ENCODE measurements at places on chromosomes 11 and 22.

DNA sequence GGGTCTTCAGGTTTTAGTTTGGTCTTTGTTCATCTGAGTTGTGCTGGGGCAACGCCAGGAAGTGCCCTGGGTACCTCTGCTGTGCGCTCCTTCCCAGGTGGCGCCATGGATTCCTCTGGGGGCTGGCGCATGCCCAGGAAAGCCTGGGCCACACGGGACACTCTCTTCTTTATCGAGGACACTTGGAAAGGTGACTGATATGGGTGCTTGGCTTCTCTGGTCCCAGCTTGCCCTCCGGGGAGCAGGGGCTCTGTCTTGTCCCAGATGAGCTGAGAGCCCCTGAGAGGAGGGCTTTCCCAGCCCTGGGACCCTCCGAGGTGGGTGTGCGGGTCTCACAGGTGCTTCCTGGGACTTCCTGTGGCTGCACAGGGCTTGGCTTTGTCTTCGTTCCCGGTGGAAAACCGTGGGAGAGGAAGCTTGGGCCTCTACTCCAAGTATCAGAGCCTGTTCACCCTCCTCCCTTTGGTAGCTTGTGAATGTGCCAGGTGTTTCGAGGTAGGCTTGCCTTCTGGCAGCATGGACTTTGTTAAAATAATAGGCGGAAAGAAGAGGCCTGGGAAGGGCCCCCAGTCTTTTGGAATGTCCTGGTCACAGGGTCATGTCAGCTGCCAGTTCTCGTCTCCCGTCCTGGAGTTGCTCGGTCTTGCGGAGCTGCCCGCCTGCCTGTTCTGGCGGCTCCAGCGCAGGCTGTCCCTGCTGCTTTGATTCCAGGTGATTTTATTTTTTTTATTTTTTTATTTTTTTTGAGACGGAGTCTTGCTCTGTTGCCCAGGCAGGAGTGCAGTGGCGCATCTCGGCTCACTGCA lies 10.1 kb upstream of the NEAT1 start:
- no peak for DNase-seq

- DNase-seq = no peak
Observed at GRCh38 chr22:20602609-20603164, 95.3 kb downstream of the MED15 start.

DNA sequence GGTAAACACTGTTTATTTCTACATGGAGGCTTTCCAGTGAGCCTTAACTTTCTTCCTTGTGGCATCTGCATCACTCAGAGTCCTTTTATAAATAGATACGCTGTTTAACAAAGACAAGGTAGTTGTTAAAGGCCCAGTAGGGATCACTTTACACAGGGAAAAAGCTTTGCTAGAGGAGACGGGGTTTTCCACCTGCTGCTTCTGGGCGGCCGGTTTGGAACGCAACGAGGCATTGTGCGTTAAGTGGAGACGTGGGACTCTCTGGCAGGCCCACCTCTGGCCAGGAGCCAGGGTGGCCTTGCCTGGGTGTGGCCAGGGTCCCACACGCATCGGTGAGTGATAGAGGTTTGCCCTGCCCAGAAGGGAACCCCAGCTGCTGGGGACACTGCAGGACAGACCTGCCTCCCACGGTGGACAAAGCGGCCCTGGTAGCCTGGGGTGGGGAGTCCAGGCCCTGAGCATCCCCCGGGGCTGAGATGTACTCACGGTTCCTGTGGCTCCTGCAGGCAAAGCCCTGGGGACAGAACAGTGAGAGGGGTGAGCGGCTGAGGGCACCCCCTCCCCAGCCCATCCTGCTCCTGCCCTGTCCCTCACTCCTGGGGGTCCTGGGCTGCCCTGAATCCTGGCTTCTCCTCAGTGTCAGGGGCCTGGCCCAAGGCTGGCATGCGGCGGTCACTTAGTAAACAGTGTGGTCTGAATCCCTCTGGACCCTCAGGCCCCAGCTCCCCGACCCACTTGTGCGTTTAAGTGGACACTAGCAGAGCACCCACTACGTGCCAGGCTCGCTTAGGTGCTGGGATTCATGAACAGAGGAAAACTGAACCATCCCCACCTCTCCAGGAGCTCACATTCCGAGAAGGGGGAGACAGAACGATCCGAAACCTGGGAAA lies 4.2 kb downstream of the IL17REL start:
- DNase-seq = peak; percentile 32

DNA sequence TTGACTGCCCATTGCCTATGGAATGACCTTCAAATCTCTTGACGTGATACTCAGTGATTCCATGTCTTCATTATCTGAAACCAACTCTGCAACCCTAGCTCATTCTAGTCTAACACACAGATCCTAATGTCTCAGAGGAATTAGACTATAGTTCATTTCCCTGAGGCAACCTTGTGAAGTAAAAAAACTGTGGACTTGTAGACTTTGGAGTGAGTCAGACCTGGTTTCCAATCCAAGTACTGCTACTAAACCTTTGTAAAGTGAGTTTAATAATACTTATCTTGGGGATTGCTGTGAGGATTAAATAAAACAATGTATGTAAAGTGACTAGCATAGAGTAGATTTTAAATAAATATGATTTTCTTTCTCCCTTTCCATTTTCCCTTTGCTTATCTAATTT lies 226.1 kb downstream of the BLID start:
- no peak for DNase-seq

DNA sequence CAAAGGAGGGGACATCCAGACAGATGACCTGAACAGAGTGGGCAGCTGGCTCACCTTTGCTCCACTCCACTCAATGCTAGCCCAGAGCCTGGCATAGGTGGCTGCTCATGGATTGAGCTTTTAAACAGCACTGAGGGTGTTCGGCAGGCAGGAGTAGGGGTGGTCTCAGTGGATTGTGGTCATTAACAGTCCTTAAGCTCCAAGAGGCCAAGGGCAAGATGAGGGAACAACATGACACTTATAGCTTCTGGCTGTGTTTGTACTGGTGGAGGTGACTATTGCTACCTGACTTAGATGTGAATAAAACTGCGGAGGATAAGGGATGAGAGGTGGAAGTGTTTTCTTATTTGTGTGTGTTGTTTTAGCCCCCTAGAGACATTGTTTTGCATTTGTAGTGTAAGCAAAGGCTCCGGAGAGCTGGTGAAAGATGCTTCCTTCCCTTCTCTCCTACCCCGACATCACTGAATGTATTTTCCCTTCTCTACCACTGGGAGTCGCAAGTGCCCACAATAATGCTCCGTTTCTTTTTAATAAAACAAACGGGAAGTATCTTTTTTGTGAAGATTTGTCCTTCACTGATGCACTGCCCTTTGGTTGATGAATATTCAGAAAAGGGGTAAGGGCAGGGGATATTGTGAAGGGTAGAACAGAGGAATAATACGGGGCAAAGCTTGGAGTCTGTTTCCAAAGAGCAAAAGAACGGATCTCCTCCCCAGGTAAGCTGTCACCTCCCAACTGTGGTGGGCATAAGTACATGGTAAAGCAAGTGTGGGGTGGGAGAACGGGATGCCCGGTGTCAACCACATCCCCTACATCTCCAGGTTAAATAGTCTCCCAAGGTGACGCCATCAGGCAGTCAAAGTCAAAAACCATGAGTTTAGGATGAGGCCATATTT lies 27.5 kb upstream of the MTNR1B start:
- DNase-seq = no peak

- DNase-seq = no peak
Observed at GRCh38 chr11:20980736-20981135, 311.4 kb downstream of the NELL1 start.

- DNase-seq = peak; percentile 44
Observed at GRCh38 chr11:119567688-119568582, 145.0 kb upstream of the THY1 start.

DNA sequence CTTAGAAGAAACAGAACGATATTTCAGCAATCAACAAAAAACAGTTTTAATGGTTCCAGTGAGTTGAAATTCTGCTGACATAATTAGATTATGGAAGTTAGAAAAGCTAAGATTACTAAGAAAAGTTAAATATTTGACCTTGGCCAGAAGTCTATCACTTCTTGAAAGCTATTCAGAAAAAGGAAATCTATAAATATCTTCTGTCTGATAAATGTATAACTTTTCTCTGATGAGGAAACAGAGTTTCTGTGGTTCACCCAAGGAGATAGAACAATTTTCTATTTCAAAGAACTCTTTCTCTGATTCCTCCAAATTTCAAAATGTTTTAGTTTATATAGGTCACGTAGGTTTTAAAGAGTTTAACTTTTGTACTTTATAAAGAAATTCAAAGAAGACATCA lies 438.4 kb upstream of the CHORDC1 start:
- no peak for DNase-seq

DNA sequence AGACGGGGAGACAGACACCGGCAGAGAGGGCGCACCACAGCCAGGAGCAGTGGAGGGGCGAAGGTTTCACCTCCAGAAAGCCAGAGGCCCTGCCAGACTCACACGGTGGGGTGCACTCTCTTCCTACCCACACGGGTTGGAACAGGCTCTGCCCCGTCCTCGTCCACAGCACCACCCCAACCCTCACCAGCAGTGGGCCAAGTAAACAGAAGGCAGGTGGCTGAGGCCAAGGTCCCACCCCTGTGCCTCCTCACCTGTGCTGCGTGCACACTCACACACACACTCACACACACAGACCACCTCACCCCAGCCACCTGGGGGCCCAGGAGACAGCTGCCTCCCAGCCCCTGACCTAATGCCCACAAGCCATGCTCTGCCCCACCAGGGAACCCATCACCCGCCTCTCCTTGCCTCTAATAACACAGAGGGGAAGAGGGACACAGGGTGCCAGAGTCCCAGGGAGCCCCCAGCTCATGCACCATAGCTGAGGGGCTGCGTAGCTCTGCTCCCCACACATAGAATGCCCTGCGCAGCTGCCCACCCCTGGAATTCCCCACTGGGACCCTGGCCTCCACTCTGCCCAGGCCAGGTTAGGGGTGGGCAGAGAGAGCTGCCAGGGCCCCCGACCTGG lies 3.1 kb downstream of the CYB5R3 start:
- no peak for DNase-seq

DNA sequence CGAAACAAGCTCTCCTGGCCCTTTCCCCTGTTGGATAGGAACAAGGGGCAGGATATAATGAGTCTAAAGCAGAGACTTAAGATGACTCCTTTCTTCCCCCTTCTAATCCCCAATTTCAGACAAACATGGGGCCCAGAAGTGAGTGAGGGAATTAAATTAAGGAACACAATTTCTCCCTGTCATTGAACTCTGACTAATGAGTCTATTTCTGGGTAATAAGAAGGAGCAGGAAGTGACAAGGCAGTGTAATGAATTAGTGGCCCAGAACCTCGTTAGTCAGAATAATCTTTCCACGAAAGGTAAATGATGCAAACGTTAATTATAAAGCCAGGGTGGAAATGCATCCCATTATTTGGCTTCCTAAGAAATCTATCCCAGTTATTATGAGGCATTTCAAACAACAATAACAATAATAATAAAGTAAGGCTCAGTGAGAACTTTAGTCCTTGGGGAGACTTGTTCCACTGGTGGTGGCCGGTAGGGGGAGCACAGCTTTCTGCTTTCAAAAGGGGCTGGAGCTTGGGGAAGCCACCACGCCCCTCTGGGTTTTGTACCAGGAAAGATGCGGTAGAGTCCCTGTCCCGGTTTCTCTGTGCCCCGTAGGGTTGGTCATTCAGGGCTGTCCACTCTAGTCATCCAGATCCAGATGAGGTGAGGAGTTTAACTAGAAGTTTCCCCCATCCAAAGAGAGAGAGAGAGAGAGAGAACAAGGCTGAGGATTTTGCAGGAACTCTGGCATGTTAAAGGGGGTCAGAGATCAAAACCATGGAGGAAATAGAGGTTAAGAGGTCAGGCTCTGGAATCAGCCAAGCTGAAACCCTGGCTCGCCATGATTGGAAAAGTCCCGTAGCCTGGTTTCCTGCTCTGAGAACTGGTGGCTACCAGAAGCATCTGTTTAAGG lies 298.3 kb downstream of the NTM start:
- no peak for DNase-seq

GRCh38 chr11:79313530-79313913 lies 127.3 kb downstream of the TENM4 start:
- no peak for DNase-seq

DNA sequence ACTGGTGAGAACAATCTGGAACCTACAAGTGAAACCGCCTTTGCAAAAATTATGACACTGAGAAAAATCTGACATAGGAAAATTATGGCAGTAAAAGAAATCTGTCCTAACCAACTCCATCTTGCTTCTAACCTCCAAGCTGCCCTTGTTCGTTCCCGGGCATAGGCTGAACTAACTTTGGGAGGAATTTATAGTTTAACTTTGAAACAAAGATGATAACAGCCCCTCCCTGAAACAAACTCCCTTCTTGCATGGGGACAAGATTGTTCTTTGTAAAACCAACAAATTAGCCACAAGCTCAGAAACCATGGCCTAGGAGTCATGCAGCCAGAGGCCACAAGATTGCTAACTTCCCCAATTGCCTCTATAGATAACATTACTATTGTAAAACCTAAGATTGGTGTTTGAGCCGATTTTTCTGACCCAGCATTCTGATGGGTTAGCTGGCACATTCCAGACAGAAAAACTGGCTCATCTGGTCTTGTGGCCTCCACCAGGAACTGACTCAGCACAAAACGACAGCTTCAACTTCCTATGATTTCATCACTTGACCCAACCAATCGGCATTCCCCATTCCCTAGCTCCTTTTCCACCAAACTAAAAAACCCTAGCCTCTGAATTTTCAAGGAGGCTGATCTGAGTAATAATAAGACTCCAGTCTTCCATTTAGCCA lies 3.6 kb upstream of the CCDC81 start:
- DNase-seq = no peak

DNA sequence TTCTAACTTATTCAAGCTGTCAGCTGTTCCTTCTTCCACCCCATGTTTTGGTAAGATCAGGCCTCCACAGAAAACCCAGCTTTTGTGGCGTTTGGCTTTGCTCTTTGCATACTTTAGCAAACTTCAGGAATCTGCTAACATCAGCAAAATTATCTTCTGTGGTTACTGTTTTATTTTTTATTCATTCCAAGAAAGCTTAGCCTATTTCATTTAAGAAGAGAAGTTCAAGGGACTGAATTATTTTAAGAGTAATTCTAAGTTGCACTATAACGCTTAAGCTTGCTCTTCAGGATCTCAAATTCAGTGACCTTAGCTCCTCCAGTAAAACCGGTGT lies 1.1 kb downstream of the JHY start:
- DNase-seq = no peak

GRCh38 chr11:126695293-126695692 lies 305.3 kb downstream of the KIRREL3 start:
- DNase-seq = no peak

DNA sequence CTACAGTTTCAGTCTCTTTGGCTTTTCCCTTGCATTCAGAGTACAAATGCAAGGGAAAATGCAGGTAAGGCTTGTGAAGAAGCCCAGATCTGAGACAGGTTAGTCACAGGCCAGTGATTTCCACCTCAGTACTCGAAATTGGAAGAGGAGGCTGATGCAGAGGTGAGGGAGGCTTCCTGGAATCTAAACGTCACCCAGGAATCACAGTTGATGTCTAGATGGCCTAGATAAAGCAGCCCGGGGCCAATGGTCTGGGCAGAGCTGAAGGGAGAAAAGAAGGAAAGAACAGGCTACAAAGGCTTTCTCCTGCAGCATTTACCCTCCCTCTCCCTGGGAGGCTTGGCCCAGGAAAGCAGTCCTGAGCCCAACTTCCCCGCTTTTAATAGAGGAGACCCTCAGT lies 8.5 kb downstream of the TRIM6 start:
- no peak for DNase-seq

- DNase-seq = no peak
Observed at GRCh38 chr22:22931557-22932270, 44.1 kb downstream of the IGLL5 start.

Data from NCI-H2227 treated with DMSO at 0.1 percent for 48 hours (cell line).